ENCODE measurements at places on chromosomes 7 and 10. TPM values are rescaled to one million over a fixed set of nuclear protein-coding genes. Genes with fewer than 3 reads are reported as not detected.

SNX13 gene
- polyA plus RNA-seq: 51.7 TPM

AOC1 gene
- not detected for polyA plus RNA-seq

FKBP6 gene
- polyA plus RNA-seq: not detected

SPDYE5 gene
- 0.26 TPM for polyA plus RNA-seq

GALNT17 gene
- polyA plus RNA-seq: 17.6 TPM

KNDC1 gene
- polyA plus RNA-seq: 4.3 TPM

MYO1G gene
- polyA plus RNA-seq: 0.38 TPM

SAP25 gene
- 0.52 TPM for polyA plus RNA-seq

GIMAP4 gene
- polyA plus RNA-seq: not detected

CHAT gene
- not detected for polyA plus RNA-seq

MSS51 gene
- 4.7 TPM for polyA plus RNA-seq

CDC14C gene
- polyA plus RNA-seq: not detected

ABCA13 gene
- not detected for polyA plus RNA-seq

OR13A1 gene
- polyA plus RNA-seq: 0.32 TPM

LRRN3 gene
- 138 TPM for polyA plus RNA-seq

GFRA1 gene
- 13.9 TPM for polyA plus RNA-seq

TRIM73 gene
- 15.2 TPM for polyA plus RNA-seq

LLCFC1 gene
- not detected for polyA plus RNA-seq

HPSE2 gene
- polyA plus RNA-seq: not detected

RGR gene
- polyA plus RNA-seq: not detected

LRIT1 gene
- polyA plus RNA-seq: not detected

ABCB8 gene
- polyA plus RNA-seq: 40.5 TPM

RAMP3 gene
- not detected for polyA plus RNA-seq

TEX36 gene
- not detected for polyA plus RNA-seq

TDRD1 gene
- not detected for polyA plus RNA-seq

SLC18A3 gene
- polyA plus RNA-seq: not detected

TAS2R41 gene
- not detected for polyA plus RNA-seq

EEPD1 gene
- 4.2 TPM for polyA plus RNA-seq

NEUROG3 gene
- polyA plus RNA-seq: not detected

SPDYE8 gene
- 0.63 TPM for polyA plus RNA-seq

OR6V1 gene
- not detected for polyA plus RNA-seq

PTN gene
- 19.5 TPM for polyA plus RNA-seq

PRXL2A gene
- polyA plus RNA-seq: 56.3 TPM

RBM20 gene
- 0.58 TPM for polyA plus RNA-seq

HOXA4 gene
- not detected for polyA plus RNA-seq

ERVW-1 gene
- polyA plus RNA-seq: not detected

CHST15 gene
- 0.79 TPM for polyA plus RNA-seq

CADPS2 gene
- 5.0 TPM for polyA plus RNA-seq

C7orf57 gene
- polyA plus RNA-seq: not detected

MACROH2A2 gene
- 173 TPM for polyA plus RNA-seq

EBLN1 gene
- polyA plus RNA-seq: not detected

NEBL gene
- 16.4 TPM for polyA plus RNA-seq

HMX2 gene
- not detected for polyA plus RNA-seq

SMNDC1 gene
- 25.9 TPM for polyA plus RNA-seq

RARRES2 gene
- polyA plus RNA-seq: not detected

SUPV3L1 gene
- 30.8 TPM for polyA plus RNA-seq

ABCB4 gene
- polyA plus RNA-seq: not detected

Data from neural cell (in vitro differentiated cells).